ENCODE measurements at places on chromosomes 12 and 14.

DNA sequence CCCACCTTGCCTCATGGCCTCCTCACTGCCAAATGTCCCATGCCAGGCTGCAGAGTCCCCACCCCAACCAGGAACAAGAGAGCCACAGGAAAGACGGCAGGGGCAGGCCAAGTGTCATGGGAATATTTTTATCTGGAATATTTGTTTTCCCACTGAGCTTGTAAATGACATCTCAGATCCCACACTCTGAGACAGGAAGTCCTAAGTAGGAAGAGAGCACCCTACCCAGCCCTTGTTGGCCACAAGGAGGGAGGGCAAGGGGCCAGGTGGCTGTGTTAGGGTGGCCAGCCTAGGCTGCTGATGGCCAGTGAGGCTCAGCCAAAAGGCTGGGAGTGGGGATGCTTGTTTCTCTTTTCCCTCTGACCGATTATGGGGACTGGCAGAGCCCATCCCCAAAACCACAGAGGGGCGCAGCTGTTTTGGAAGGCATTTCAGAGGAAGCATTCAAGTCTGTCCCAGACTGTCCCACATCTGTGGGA, 7.7 kb upstream of the MEG3 start:
- DNase-seq = no peak

DNA sequence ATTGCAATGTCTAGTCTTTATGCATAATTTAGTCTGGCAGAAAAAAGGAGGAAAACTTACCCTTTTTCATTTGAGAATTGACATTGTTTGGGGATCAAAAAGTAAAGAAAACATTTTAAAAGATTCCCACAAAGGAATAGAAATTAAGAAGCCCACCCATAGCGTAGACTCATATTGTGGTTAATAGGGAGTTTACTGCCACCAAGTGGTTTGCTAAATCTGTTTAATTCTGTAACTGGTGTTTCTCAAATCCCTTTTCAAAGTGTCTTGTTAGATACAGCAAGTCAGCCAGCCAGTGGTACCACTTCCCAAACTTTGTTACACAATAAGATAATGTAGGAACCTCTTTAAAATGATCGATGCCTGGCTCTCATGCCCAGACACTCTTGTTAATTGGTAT, 180.3 kb downstream of the IPO8 start:
- DNase-seq = no peak

DNA sequence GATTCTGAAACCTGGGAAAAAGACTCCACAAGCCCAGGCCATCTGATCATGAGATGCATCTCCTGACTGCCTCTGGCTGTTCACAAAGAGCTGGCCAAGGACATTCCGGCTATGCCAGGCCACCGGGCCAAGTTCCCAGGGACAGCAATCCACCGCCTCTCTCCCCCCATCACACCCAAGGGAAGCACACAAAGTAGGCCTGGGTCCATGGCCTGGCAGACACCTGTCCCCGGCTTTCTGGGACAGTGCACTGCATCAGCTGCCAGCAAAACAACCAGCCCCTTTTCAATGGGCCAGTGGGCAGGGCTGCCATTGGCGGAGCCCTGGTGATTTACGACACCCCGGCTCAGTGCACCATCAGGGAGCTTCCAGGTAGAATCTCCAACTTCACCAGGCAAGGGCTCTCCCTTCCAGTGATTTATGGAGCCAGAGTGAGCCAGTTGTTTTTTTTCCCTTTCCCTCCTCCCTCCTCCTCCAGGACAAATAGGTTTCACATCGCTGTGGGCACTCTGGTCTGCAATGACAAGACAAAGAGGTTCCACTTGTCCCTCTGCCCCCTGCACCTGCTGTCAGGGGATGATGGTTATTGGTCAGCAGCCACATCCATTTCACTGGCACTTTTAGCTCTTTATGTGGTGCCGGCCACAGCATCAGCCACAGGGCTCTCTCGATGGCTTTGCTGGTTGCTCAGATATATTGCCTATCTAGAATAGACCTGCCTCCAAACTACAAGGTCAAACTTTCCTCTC, 149.6 kb downstream of the SLC38A6 start:
- DNase-seq = no peak

- DNase-seq = no peak
These were observed 213.3 kb upstream of the FKBP4 start for GRCh38 chr12:2581293-2582045.

GRCh38 chr12:76583301-76583700, 23.7 kb upstream of the OSBPL8 start:
- DNase-seq = no peak

DNA sequence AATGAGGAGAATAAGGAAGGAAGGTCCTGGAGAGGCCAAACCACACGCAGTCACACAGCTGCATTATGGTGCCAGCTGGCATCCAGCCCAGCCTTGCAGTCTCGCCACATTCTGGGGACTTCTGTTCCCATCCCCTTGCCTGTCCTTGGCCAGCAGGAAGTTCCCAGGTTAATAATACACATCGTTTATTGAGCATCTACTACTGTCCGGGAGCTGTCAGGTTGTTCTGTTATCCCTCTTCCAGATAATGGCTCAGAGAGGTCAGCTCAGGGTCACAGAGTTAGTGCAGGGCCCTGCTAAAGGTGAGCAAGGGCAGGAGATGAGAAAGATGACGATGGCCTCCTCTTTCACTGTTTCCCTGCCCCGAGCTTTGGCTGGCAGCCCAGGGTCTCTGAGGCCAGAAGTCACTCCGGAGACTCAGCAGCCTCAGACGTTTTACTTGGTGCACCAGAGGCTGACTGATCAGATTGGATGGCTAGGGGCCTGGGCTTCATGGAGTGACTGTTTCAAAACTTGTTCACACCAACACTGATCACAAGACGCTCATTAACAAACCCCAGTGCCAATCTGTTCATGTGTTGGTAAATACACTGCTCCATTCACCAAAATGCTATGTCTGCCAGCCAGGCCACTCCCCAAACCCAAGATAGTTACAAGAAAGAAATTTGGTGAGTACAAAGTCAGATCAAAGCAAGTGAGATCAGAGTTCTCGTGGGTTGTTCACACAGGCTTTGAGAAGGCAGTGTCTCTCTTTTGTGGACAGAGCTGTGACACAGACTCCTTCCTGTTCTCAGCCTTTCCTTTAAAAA, 79.2 kb downstream of the B4GALNT3 start:
- DNase-seq = no peak

DNA sequence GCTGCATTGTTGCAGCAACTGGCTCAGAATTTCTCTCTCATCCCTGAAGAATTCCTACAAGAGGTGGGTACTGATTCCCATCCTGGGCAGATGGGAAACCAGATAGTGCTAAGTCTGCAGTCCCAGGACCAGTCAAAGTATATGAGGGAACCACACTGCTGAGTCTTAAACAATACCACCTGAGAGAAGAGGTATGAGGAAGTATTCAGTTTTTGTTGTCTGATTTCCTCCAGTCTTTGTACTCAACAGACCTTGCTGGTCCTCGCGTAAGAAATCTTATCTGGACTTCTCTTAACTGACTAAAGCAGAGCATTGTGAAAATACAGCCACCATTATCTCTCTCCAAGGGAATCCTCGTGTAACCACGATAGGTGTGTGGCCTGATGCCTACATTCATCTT, 3.6 kb upstream of the EDDM3A start:
- DNase-seq = no peak

- DNase-seq = no peak
These were observed 90.2 kb downstream of the TTLL5 start for GRCh38 chr14:75751296-75751695.

DNA sequence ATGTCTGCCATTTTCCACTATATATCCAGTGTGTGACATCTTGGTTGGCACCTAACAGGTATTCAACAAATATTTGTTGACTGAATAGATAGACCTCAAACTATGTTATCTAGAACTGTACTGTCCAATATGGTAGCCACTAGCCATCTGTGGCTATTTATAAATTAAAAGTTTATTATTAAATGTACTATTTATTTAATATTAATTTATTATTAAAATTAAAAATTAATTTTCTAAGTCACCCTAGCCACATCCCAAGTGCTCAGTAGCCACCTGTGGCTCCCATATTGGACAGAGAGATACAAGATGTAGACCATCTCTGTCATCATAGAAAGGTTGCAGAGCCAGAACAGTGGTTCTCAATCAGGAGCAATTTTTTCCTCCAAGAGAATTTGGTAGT, 69.3 kb downstream of the SRRM4 start:
- no peak for DNase-seq

All from amniotic stem cell (primary cell).